ENCODE measurements at places on chromosomes 13 and 19.

- DNase-seq = peak; percentile 64
Measured at GRCh38 chr13:40061466-40062450, 406.3 kb downstream of the COG6 start.

DNA sequence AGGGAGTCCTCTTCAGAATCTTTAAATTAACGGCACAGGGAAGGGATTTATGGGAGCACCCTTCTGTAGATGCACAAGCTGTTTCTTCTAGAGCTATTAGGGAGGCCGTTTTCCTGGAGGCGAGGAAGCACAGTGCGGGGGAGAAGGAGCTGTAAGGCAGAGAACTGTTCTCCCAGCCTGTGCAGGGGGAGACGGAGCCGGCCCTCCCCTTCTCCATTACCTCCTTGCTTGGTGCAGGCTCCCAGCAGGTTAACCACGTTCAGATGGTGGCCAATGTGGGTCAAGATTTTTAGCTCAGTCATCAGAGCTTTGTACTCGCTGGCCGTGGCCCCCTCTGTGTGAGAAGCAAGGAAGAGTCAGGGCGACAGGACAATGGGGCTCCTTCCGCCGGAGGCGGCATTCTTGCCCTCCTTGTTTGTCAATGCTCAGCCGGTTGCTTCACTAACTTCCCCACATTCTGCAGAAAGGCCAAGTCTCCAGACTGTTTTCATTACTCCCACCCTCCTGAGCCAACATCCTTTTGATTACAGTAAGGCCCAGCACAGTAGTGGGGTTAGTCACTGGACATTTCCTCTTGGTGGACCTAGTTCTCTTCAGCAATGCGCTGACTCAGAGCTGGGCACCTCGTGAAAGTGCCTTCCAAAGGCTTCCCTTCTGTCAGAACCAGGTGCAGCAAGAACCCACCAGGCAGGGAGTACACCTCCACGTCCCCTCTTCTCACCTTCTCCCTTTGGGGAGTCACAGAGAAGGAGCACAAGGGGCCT lies 165.4 kb downstream of the FLT1 start:
- peak; percentile 91 for DNase-seq

DNA sequence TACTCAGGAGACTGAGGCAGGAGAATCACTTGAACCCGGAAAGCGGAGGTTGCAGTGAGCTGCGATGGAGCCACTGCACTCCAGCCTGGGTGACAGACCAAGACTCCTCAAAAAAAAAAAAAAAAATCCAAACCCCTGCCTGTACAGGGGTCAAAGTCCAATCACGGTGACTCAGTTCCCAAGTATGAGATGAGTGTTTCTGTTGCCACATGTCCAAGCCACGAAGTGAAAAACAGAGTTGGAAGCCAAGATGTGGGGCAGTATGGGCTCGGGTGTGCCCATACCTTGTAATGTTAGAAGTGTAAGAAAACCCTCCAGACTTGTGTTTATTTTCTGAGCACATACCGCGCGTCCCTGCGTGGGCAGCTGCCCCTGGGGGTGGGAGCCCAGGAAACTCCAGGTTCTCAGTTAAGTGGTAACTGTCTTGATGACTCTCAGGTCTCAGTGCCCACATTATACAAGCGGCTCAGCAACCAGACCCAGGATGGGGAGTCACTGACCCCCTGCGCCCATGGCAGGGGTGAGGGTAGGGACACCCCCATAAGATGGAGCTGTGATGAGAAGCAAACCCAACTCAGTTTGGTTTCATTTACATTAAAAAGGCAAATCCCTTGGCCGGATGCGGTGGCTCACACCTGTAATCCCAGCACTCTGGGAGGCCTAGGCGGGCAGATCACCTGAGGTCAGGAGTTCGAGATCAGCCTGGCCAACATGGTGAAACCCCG lies 1.2 kb upstream of the GPX4 start:
- DNase-seq = peak; percentile 99

DNA sequence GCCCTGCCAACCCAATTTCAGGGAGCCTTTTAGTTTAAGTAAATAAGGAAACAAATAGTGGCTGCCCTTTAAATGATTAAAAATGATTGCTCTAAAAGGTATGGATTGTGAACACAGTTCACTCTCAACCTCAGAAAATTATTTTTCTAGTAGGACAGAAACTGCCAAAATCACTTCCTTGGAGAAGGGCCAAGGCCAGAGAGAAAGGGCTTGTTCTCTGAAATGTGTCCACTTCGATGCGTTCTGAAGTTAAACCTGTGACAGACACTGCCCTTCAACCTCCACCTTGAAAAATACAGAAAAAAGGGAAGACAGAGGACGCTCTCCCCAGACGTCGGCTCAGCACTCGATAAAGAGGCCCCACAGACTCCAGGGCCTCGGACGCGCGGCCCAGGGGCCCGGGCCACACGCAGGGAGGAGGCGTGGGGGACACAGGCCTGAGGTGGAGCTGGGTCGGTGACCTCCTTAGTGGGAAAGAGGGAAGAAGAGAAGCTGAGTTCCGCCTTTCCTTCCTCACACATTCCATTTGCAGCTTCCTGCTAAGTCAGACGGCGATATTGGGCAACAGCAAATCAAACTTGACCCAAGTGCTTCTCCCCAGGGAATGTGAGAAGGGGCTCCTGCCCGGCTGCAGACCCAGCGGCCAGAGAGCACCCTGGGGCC lies 63.6 kb downstream of the RASA3 start:
- peak; percentile 75 for DNase-seq

- no peak for DNase-seq
Measured at GRCh38 chr13:46654951-46655350, 102.0 kb downstream of the LRCH1 start.
